ENCODE measurements at places on chromosomes 2 and 18.

GRCh38 chr18:56973487-56973886 is 173.4 kb upstream of the BOD1L2 start:
- DNase-seq, result no peak

DNA sequence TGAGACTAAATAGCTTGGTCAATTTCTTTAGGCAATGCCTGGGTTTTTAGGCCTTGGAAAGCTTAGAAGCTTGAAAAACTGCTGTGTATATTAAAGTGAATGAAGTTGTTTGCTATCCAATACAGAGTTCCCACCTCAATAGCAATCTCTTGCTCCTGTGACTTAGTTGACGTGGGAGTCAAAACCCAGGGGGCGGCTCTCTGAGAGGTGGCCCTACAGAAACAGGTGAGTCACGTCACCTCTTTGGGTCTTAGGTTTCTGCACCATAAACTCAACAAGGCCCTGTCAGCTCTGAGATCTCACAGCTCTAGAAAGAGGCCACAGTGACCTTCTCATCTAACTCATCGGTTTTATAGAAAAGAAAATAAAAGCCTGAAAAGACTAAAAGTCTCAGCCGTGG is 79.6 kb downstream of the ADD2 start:
- DNase-seq, result no peak

- DNase-seq, result no peak
Measured at GRCh38 chr18:11147371-11147951, 1.9 kb downstream of the PIEZO2 start.

- DNase-seq, result no peak
Measured at GRCh38 chr2:28676152-28676835, 75.3 kb upstream of the PPP1CB start.

GRCh38 chr2:102622646-102623045 is 3.3 kb downstream of the SLC9A2 start:
- DNase-seq, result no peak

- DNase-seq, result no peak
Measured at GRCh38 chr2:73249636-73250035, 15.5 kb downstream of the CCT7 start.

- DNase-seq, result no peak
Measured at GRCh38 chr2:218882866-218883366, 2.3 kb downstream of the WNT10A start.

- no peak for DNase-seq
Measured at GRCh38 chr2:39494784-39495251, 57.7 kb upstream of the MAP4K3 start.

DNA sequence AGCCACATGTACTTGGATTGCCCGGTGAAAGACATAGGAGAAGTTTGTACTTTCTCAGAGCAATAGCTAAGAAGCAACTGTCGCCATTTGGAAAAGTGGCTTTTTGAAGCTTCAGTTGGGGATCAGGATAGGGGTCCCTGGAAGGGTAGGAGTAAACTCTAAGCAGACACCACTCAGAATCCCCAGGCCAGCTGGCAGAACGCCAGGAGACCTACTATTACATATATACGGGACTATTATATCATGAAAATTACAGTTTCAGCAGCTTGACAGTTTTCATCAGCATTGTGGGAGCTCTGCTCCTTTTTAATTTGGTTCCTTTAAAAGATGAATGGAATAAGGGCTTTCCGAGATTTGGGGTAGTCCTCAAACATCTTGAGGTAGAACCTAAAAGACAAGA is 54.9 kb downstream of the SRD5A2 start:
- DNase-seq, result no peak

- no peak for DNase-seq
Measured at GRCh38 chr2:26243470-26244308, 743 bp downstream of the HADHA start.

DNA sequence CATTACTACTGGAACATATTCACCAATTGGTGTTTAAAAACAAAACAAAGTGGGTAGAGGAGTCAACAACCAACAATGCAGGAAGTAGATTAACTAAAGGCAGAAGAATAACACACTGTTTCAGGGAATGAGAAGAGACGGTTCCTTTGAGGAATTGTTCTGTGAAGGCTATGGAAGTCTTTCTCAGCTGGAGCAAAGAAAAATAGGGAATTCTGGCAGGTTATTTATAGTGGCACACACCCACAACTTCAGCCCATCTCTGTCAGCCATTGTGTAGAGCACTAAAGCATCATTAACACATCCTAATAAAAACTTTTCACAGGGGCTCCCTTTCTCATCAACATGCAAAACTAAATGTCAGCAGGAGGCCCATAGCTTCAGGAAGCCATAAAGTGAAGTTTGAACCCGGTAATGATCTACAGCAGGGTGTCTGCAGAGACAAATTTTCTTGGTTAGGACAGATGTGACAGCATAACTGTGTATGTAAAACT is 113.6 kb downstream of the CDH2 start:
- no peak for DNase-seq

GRCh38 chr2:173264603-173265366 is 89.9 kb upstream of the CDCA7 start:
- DNase-seq, result no peak

DNA sequence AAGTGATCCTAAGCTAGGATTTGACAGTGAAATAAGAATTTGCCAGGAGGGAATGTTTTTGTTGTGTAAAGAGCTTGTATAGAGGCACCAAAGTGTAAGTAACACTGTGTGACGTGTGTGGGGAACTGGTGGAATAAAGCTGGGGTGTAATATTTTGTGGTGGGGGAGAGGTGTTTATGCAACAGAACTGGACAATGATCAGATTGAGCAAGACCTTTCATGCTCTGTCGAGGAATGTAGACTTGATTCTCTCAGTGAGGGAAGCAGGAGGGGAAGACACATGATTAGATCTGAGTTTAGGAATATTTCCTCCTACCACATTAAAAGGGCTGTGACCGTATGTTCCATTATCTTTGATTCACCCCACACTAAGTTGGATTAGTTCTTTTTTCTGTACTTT is 43.6 kb downstream of the EFEMP1 start:
- DNase-seq, result no peak

GRCh38 chr2:216681683-216682082 is 13.7 kb downstream of the IGFBP5 start:
- DNase-seq, result no peak

GRCh38 chr18:72470391-72470790 is 73.8 kb downstream of the CBLN2 start:
- no peak for DNase-seq

- DNase-seq, result no peak
Measured at GRCh38 chr2:9573013-9573720, 17.5 kb upstream of the ADAM17 start.

GRCh38 chr2:145563741-145564615 is 1044.1 kb upstream of the ZEB2 start:
- DNase-seq, result peak; percentile 23

DNA sequence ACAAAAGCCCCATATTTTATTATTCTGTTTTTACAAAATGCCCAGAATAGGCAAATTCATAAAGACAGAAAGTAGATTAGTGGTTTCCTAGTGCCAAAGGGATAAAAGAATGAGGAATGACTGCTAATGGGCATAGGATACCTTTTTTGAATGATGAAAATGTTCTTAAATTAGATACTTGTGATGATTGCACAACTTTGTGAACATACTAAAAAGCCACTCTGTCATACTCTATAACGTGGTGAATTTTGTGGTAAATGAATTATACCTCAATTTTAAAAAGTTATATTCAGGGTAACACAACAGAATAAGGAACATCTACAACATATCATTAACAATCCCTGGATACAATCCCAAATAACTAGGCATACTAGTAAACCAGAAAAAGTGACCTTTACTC is 9.1 kb upstream of the FBLN7 start:
- DNase-seq, result no peak

DNA sequence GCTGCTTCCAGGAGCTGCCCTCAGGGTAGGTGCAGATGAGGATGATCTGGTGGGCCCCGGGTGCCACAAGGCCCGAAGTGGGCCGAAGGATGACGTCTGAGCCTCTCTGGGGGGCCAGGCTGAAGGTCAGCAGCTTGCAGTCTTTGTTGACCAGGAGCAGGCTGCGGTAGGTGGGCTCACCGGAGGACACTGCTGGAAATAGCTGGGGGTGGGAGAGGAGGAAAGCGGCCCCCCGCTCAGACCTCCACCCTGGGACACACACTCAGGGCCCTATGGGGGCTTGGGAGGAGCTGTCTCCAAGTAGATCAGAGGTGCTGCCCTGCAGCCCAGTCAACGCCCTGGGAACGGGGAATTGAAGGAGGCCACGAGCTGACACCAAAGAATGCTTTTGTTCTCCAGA is 17.3 kb downstream of the CFAP65 start:
- DNase-seq, result no peak

GRCh38 chr2:80370375-80371009 is 65.9 kb upstream of the LRRTM1 start:
- DNase-seq, result no peak

- no peak for DNase-seq
Measured at GRCh38 chr2:68423966-68424650, 43.0 kb downstream of the FBXO48 start.

DNA sequence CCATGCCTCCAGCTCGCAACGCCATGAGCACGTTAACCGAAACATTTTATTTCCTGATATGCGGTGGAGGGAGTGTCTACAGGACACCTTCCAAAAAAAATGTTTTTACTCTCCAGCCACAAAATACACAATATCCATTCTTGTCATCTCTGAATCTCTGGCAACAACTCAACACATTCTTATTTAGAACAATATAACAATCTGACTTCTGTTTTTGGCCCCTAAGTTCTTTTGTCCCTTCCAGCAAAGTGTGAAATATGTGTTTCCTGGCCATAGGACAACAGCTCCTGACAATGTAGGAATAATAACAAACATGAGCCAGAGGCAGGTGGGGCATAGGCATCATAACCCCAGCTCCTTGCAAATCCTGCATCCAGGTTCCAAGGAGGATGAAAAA is 163.0 kb downstream of the DDX1 start:
- DNase-seq, result no peak

GRCh38 chr2:26522325-26522724 is 44.4 kb upstream of the OTOF start:
- no peak for DNase-seq

DNA sequence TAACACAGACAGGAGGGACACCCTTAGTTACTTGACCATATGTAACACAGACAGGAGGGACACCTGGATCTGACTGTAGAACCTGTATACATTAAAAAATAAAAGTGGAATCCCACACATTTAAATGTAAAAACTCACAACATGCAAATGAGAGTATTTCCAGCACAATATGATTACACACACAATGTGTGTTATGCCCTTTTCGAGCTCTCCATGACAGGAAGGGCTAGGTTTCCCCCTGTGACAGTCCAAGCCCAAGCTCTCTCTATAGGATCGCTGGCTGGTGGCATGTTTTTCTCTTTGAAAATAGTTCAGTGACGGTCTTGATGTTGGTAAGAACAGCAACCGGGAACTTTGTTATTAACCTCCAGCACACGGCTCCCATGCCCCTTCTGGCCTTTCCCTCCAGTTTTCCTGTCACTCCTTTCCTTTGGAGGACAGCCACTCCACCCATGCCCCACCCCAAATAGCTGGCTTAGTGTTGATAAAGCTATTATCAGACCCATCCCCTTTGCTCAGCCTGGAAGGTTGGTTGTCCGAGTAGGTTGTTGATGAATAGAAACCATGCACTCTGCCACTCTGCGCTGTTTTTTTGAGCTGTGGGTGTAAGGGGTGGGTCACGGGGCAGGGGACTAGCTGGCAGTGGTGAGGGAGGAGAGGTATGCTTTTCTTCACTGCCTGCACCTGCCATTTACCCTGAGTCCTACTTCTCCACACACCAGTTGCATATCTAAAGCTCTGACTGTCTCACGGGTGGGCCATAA is 2.7 kb downstream of the RASGRP3 start:
- DNase-seq, result no peak

GRCh38 chr2:216918088-216918680 is 58.3 kb upstream of the TNP1 start:
- DNase-seq, result no peak

- DNase-seq, result no peak
Measured at GRCh38 chr18:70998490-70998889, 709.6 kb downstream of the SOCS6 start.

GRCh38 chr2:172329774-172330671 is 97.4 kb upstream of the ITGA6 start:
- DNase-seq, result peak; percentile 86

GRCh38 chr2:77831060-77831459 is 308.9 kb upstream of the LRRTM4 start:
- DNase-seq, result no peak

DNA sequence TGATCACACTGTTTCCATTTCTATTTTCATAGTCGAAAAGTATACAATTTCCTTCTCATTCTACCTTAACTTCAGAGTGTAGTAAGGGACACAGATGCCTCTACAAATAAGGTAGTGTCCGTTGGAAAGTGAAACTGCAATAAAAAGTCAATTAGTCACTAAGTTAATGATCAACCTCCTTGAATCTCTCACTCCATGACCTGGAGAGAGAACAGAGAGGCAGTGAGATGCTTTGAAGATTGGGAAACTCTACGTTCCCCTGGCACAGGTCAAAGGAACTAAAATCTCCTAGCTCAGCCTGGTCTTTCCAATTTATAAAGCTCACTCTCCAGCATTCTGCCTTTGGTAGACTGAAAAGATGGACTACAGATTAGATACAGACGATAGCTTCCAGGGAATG is 153.8 kb upstream of the ACAA2 start:
- DNase-seq, result no peak

- DNase-seq, result no peak
Measured at GRCh38 chr2:118095610-118096009, 7.3 kb downstream of the INSIG2 start.

GRCh38 chr2:8517850-8518498 is 163.9 kb upstream of the ID2 start:
- DNase-seq, result no peak

- DNase-seq, result no peak
Measured at GRCh38 chr2:85347599-85347998, 6.7 kb downstream of the RETSAT start.

- peak; percentile 25 for DNase-seq
Measured at GRCh38 chr2:28394331-28394877, 1.7 kb downstream of the FOSL2 start.

All from COR-L47 (cell line).